ENCODE measurements at places on chromosomes 2 and 18.

DNA sequence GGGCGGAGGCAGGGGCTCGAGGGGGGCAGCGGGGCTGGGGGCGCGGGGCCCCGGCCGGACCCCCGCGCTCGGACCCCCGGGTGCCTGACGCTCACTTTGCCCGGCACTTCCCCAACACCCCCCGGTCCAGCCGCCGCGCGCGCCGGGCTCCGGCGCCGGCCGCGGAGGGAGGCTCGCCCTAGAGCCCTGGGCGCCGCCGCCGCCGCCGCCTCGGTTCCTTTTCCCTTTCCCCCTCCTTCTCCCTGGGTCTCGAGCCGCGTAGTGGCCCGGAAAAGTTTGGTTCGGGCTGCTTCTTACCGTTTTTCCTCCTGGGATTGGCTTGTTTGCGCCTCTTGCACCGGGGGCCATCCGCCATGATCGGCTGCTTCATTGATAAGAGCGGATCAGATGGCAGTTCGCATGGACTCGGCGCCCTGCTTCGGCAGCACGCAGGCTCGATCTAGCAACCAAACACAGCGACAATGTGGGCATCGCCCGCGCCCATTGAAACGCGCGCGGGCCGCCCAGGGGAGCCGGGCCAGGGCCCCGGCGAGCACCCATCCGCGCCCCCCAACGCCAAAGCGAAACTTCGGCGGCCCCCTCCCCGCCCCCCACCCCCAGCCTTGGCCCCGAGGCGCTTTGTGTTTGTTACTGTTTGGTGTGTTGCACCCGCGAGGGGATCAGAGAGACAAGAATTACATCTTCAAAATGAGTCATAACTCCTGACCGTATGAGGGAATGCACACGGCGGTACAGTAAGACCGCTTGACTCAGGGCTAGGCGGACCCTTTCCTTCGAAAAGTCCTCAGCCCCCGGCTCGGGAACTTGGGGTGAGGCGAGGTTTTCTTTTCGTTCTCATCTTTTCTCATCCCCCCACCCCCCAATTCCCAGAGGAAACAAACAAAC, 2.7 kb downstream of the ZEB2 start:
- DNase-seq, result no peak

DNA sequence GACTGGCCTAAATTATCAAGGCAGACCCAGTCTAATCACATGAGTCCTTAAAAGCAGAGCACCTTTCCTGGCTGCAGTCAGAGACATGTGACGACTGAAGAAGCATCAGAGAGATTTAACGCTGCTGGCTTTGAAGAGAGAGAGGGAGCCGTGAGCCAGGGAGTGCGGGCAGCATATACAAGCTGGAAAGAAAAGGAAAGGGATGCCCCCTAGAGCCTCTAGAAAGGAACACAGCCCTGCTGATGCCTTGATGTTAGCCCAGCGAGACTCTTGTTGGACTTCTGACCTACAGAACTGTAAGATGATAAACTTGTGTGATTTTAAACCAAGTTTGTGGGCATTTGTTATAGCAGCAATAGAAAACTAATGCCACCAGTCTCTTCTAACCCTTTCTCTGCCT, 58.1 kb downstream of the HEATR5B start:
- DNase-seq, result no peak

- DNase-seq, result no peak
Observed at GRCh38 chr2:149235816-149236375, 94.5 kb upstream of the LYPD6 start.

GRCh38 chr18:7224198-7224597, 6.7 kb upstream of the LRRC30 start:
- DNase-seq, result no peak

DNA sequence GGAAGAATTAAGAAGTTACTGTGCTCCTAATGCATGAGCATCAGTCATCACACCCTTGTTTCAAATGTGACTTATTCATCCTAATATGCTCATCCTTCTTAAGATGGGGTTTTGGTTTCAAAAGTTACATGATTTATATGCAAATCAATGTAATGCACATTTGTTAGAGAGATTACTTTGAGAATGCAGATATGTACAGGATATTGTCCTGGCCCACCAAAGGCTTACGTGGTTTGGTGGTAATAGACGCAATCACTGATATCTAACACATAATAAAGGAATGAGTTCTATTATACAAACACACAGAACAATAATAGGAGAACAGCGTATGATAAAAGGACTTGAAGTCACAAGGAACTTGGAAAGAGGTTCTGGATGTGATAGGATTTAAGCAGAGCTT, 11.1 kb upstream of the COL5A2 start:
- no peak for DNase-seq

DNA sequence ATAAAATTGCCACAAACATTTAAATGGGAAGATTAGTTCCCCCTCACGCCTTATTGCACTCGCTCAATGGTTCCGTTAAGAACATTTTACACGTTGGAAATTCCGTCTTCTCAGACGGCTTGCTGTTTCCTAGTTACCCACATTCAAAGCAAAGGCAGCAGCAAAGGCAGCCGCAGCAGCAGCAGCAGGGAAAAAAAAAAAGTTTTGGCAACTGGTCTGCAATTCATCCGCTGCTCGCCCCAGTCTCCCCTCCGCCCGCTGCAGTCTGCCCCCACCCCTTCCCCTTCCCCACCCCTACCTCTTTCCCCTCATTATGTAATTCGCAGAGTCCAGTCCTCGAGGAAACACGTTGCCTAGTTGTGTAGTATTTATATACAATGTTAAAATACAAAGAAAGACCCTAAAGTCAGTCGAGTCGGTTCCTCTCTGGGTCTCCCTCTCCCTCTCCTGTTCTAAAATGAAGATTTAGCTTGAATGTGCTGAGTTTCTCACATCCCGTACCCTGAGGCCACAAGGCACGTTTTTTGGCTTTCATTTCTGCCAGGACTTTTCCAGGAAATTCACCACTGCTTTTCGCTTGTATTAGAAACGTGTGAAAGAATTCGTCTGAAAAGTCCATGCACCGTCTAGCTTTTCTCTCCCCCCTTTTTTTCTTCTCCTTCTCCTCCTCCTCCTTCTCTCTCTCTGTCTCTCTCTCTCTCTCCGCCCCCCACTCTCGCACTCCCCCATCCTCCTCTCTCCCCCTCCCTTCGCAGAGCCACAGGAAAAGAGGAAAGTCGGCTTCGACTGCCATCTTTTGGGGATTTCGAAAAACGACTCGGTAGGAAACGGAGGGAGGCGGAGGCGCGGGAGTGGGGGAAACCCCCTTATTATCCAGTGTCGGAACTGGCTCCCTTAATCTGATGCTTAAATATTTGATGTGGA, 140.0 kb downstream of the MEIS1 start:
- DNase-seq, result no peak

Measured in activated T-helper 1 cell treated with anti-CD3 and anti-CD28 coated beads, Interleukin-2, amount 50 U/mL, for 16 hours (primary cell).